Stimulated activated CD4-positive, alpha-beta T cell treated with anti-CD3 and anti-CD28 coated beads, Interleukin-4, amount 100 ng/mL, for 1 hour (primary cell): ENCODE measurements at places on chromosomes 3 and 15.

GRCh38 chr15:85589851-85590250 is 204.9 kb downstream of the KLHL25 start:
- DNase-seq = no peak

- DNase-seq = no peak
These were observed 6.4 kb downstream of the IQSEC1 start for GRCh38 chr3:13066834-13067233.

- no peak for DNase-seq
These were observed 28.5 kb upstream of the CMSS1 start for GRCh38 chr3:99789011-99789721.

GRCh38 chr3:187880441-187880840 is 135.2 kb upstream of the BCL6 start:
- no peak for DNase-seq

GRCh38 chr3:151477591-151478334 is 16.9 kb upstream of the IGSF10 start:
- DNase-seq = no peak

GRCh38 chr15:26083896-26084295 is 220.8 kb upstream of the ATP10A start:
- DNase-seq = no peak

DNA sequence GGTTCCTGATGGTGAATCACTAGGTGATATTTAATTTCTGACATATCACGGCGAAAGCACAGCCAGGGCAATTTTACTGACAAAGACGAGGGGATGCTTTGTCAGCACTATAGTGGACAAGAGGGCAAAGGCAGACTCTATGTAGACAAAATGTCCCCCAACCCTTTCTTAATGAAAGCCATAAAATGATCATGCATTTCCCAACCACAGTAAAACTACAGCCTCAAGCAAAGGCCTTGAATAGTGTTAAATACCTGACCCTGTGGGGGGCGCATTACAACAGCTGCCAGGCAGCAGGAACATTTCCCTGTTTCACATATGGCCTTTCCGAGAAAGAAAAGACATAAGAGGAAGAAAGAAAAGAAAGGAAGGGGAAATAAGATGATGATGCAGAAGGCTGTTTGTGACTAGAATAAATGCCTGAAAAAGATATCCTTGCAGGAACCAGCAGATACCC is 49.5 kb downstream of the GLDN start:
- no peak for DNase-seq

- no peak for DNase-seq
These were observed 337.3 kb upstream of the ARRDC4 start for GRCh38 chr15:97623091-97623661.

GRCh38 chr3:153963012-153963411 is 158.2 kb upstream of the ARHGEF26 start:
- DNase-seq = no peak

GRCh38 chr15:74604983-74605794 is 10.4 kb upstream of the CLK3 start:
- DNase-seq = no peak
